ENCODE measurements at places on chromosomes 6 and 20.

DNA sequence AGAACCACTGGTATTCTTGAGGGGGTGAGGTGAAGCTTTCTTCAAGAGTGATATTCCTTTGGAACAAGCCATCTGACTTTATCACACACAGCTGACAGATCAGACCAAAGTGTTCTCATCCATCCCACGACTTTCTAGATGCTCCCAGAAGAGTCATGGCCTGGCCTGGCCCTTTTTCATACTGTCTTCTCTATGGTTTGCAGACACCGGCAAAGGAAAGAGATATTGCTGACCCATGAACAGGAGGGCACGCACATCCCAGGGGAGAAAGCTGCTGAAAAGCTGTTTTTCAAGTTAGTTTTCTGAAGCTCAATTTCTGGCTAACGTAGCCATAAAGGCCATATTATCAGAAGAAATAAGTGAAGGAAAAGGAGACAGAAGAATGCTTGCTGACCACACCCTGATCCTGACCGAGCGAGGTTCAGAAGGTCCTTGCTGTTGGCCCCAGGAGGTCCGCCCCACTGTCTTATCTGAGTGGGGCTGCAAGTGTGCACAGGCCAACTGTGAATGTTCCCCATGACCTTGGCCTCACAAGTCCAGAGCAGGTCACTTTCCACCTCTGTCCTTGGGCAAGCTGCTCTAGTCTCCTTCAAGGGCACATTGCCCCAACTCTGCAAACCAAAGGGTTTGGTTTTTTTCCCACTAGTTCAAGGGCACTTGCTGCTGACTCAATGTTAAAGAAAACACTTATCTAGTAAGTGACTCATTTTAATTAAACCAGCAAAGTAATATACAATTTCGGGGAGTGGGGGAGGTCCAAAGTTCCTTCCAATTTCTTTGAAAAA is 2.0 kb downstream of the ACSS1 start:
- DNase-seq, result no peak

- DNase-seq, result no peak
Observed at GRCh38 chr6:107598091-107598490, 108.2 kb downstream of the SOBP start.

GRCh38 chr6:131657630-131658111 is 20.6 kb downstream of the ENPP3 start:
- DNase-seq, result no peak

DNA sequence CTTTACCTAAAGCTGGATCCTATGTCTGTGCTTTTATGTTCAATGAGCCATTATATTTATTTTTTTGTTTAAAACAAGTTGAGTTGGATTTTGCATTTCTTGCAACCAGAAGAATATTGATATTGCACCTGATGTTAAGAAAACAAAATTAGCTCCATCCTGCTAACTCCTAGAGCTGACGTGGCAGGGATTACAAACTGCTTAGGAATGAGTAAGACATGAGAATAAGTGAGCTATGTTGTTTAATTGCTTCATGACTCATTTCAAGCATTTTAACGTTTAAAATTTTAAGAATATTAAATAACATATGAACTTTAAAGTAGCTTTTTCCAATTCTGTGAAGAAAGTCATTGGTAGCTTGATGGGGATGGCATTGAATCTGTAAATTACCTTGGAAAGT is 663.5 kb downstream of the EPM2A start:
- no peak for DNase-seq

DNA sequence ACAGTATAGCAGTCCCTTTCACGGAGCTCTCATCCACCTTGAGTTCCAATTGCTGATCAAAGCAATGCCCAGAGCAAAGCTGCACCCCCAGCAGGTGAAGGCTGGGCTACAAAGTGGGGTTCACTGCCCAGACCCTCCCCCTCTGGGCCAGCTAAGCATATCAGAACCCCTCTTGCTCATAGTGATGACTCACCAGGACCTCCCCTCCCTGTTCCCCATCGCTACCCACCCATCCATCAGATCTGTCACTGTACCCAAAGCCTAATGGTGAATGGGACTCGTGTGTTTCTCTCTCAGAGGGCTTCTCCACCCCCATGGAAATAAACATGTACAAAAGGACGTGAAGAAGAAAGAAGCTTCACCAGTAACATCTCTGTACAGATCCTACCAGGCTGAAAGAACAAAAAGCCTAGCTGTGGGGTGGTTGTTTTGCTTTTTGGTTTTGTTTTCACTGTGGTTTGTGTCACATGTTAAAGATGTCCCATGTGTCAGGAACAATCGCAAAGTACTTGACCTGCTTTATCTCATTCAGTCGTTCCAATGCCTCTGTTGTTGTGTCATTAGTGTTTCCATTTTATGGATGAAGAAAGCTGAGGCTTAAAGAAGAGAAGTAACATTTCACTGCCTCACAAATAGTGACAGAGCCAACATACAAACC is 518.5 kb downstream of the CD83 start:
- no peak for DNase-seq

- no peak for DNase-seq
Observed at GRCh38 chr6:89406141-89406540, 5.9 kb downstream of the RRAGD start.

GRCh38 chr6:24140591-24140990 is 14.6 kb downstream of the NRSN1 start:
- no peak for DNase-seq

- no peak for DNase-seq
Observed at GRCh38 chr6:106086814-106087175, 659 bp downstream of the PRDM1 start.

- DNase-seq, result no peak
Observed at GRCh38 chr20:56423886-56424285, 11.8 kb downstream of the CASS4 start.

- DNase-seq, result no peak
Observed at GRCh38 chr6:119308048-119308570, 41.5 kb downstream of the MAN1A1 start.

GRCh38 chr6:37882724-37883413 is 63.3 kb downstream of the ZFAND3 start:
- no peak for DNase-seq

- no peak for DNase-seq
Observed at GRCh38 chr6:128397996-128398395, 122.4 kb downstream of the PTPRK start.

DNA sequence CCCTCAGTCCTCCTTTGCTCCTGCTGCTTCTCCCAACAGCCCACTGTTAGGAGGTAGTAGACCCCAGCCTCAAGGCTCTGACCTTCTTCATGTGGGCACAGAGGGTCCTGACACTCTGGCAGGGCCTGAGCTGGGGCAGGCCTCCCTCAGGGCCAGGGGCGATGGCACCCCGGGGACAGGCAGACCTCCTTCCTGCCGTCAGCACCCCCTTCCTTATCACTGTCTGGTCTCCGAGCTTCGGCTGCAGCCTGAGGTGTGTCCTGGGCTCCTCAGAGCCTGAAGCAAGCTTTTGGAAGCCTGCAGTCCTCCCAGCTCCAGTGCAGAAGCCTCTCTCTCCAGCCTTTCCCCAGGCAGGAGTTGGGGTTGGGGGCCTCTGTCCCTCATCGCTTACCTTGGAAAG is 22.0 kb downstream of the SPDEF start:
- DNase-seq, result no peak

GRCh38 chr6:132361101-132361500 is 40.2 kb downstream of the MOXD1 start:
- DNase-seq, result no peak

DNA sequence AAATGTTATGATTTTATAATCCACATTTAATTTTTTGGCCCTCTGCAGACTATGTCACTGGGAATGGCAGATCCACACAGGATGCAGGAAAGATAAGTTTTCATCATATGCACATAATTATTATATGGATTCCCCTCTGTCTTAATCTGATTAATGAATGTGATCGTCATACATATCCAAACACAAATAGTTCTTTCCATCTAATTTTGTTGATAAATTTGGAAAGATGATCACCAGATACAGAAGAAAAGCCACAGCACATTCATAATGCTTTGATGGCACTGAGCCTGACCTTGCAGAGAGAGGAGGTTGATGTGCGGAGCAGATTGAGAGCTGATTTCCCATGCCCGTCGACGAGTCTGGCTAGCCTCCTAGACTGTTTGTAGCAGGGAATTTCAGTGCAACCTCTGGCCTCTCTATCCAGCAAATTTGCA is 471.5 kb downstream of the EPM2A start:
- DNase-seq, result no peak

DNA sequence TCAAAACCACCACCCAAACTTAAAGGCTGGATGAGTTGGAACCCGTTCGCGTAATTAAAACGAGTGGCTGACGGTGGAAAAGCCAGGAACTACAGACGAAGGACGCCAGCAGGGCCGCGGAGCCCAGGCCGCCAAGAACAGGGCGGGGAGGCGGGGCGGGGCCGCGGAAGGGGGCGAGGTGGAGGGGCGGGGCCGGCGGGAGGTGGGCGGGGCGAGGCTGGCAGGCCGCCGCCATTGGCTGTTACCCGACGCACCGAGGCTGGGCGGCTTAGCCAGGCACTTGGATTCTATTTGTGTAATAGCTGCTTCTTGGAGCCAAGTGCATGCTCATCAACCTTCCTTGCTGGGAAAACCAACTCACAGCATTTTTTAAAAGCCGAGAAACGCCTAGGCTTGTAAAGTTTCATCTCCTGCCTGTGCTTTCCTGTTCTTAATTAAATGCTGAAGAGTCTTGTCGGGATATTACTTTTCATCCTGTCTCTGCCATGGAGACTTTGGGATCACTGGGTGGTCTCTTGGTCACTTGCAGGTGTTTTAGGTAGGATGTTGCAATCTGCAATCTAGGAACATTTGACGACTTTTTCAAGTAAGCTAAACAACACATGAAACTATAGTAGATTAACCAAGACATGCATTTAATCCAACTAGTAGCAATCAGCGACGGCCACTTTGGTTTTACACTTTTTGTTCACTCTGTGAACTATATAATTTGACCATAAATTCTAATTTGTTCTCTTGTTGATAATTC is 245.0 kb downstream of the ARID1B start:
- peak; percentile 75 for DNase-seq
